ENCODE measurements at places on chromosomes 7 and 10.

DNA sequence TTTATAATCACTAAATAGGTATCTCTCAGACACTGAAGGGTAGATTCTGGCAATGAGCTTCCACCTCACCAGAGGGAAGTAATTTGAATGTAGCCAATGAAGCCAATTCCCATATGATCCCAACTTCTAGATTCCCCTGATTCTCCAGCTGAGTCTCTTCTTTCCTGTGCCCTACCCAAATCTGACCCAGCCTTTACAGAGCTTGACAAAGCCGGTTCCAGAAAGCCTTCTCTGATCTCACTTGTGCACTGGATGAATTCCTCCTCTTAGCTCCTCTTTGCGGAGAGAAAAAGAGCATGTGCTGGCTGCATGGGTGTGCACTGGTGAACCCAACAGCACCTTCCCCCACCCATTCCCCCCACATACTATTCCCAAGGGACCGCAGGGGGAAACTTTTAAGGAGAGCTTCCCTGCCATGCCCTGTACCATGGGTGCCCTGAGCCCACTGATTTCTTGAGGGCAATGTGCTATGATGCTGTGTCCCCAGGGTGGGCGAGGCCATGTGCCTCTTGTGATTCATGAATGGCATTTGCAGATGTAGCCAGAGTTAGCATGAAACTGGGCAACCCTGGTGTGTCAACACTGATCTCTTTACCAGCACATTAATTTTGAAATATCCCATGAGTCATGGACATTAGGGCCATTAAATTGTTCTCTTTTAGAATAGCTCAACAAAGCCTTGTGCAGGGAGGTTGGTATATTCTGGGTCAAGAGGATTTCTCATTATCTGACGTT lies 50.4 kb upstream of the PLEKHA1 start:
- no peak for DNase-seq

DNA sequence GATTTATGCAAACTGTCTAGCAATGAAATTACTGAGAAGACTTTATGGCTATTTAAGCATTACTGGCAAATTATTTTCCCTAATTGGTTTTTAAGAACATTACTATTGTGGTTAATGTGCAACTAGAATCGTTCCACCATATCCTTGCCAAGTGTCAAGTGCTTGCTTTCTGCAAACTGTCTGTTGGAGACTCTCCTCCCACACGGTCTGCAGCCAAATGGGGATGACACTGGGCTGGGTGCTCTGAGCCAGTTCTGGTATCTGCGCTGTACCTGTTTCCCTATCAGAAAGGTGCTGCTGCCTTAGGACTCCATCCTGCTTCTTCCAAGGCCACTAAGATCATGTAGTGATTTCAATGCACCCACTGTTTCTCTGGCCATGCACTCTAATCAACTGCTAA lies 110.4 kb downstream of the RAMP3 start:
- DNase-seq = no peak

- DNase-seq = no peak
Measured at GRCh38 chr10:59854571-59854970, 51.8 kb downstream of the CCDC6 start.

GRCh38 chr10:119315128-119316001 lies 108.0 kb downstream of the GRK5 start:
- peak; percentile 70 for DNase-seq

GRCh38 chr7:16399265-16399831 lies 22.0 kb downstream of the CRPPA start:
- no peak for DNase-seq

GRCh38 chr10:83820033-83820432 lies 319.3 kb upstream of the GHITM start:
- DNase-seq = no peak

GRCh38 chr10:28666751-28667467 lies 10.4 kb upstream of the BAMBI start:
- no peak for DNase-seq

GRCh38 chr10:44760513-44760912 lies 150.6 kb upstream of the TMEM72 start:
- DNase-seq = no peak

DNA sequence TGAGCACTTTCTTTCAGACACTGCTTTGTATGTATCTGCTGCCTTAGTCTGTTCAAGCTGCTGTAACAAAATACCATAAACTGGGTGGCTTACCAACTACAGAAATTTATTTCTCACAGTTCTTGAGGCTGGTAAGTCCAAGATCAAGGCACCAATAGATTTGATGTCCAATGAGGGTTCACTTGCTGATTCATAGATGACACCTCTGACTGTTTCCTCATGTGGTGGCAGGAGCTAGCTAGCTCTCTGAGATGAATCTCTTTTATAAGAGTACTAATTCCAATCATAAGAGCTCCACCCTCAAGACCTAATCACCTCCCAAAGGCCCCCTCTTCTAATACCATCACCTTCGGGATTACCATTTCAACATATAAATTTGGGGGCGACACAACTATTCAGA lies 76.6 kb upstream of the ADO start:
- no peak for DNase-seq

DNA sequence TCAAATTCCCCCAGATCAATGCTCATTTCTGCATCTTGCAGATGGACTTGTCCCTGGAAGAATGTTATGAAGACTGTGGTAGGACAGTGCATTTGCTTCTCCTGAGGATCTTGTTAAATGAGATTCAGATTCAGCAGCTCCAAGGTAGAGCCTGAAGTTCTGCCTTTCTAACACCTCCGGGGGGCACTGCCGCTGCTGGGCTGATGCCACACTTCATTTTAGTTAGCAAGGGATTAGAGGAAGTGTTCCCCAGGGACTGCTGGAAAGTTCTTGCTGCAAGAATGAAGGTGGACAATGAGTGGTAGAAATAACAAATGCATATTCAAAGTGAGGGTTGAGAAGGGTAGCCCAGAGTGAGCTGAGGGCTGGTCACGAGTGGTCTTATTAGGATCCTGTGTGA lies 434.3 kb upstream of the AKR1E2 start:
- no peak for DNase-seq

DNA sequence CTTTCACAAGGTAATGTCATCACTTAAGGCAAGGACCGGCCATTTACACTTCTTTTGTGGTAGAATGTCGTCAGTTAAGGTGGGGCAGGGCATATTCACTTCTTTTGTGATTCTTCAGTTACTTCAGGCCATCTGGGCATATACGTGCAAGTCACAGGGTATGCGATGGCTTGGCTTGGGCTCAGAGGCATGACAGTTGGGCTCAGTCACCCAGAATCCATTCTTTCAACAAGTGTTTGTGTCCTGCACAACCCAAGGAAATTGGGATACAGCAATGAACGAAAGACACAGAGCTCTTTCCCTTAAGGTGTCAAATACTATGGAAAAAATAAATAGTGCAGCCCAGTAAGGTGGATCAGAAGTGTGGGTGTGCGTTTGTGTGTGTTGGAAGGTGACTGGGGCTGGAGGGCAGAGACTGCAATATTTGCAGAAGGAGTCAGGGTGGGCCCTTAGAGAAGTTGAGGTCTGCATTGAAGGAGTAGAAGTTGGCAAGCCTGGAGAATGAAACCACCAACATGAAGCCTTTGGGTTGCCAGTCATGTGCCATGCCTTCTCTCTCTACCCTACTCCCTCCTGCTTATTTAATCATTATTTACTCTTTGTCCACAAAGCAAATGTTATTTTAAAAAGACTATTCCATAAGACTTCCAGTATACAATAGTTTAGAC lies 222.8 kb upstream of the PRKCQ start:
- DNase-seq = no peak

DNA sequence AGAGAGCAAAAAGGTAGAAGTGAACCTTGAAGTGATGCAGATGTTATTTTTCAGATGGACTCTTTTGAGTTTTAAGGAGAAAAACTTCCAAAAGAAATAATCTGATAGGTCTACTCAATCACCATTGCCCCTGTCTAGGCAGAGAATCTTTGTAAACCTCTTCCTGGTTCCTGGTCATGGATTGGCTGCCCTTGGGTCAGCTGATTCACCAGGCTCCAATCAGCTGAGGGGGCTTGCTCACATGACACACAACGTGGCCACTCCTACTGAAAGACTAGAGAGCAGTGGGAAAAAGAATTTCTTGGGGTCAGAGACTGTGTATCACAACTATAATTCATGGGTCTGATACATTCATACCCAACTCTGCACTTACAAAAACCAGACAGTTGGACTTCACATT lies 20.0 kb upstream of the JCAD start:
- DNase-seq = no peak

DNA sequence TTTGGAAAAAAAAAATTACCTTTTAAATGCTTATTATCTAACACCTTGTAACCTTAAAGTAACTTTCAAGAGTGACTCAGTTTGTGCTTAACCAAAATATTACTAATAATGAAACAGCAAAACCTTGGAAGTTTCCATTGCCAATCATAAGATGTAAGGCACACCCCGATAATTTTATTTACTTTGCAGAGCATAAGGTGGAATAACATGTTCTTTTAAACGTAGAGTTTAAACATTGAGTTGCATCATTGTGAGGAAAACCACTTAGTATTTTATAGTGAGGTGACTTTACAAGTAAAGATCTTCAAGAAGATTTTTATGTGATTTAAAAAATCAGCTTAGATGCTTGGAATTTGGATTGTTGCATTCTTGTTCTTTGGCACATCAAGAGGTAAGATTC lies at the start of gene PNLIPRP3:
PNLIPRP3 (plus strand) TSS at position 177 of the 400 bp plus-strand sequence; CDS start at position 343, 166 bp downstream.
- no peak for DNase-seq

DNA sequence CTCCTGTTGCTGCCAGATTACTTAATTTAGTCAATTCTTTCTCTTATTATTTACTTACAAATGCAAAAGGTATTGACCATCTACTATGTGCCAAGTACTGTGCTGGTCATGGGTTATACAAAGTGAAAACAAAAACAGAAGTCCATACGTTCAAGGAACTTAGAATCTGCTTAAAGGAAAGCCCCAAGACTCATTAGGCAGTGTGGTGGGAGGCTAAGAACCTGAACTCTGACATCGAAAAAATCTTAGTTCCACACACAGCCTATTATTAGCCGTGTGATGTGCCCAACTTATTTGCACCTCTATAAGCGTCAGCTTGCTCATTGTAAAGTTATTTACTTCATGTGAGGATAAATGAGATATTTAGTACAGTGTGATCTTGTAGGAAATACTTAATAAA lies 227.4 kb upstream of the SORCS1 start:
- no peak for DNase-seq

- no peak for DNase-seq
Measured at GRCh38 chr7:1219498-1219897, 13.2 kb upstream of the UNCX start.

DNA sequence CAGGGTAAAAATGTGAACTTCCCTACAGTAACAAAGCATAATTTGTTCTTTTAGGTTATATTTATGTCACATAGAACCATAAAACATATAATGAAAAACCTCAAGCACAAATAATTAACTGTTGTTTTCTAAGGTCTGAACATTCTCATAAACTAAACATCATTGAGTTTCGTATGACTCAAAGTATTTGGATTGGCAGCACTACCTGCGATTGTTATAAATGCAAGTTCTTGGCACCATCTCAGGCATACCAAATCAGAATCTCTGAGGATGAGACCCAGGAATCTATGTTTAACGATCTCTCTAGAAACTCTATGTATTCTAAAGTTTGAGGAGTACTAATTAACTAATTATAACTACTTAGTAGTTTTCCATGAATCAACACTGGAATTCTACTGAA lies 22.5 kb downstream of the ORC5 start:
- DNase-seq = no peak

DNA sequence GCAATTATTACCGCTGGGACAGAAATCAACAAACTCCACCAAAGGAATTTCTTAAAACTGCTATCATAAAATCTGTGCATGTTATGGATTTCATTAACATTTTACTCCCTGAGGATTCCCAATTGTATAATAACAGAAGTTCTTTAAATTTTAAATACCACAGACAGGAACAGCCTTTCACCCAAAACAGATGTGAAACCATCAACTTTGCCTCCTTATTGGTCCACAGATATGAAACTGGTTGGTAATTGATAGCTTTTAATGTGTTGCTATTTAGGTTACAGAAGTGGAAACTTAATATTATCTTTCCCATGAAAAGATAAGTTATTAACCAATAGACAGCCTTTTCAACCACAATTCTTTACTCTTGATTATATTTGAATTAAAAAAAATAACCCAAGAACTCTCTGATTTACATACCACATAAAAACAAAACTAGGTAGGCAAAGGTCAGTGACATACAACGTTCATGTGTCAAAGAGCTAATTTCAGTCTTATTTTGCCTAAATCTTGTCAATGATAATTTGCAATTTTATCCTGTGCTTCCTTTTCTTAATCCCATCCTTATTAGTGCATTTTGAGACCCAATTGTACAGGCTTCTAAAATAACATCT lies 90.0 kb downstream of the NRP1 start:
- no peak for DNase-seq

GRCh38 chr10:30752481-30752881 lies 122.9 kb upstream of the LYZL2 start:
- DNase-seq = no peak

DNA sequence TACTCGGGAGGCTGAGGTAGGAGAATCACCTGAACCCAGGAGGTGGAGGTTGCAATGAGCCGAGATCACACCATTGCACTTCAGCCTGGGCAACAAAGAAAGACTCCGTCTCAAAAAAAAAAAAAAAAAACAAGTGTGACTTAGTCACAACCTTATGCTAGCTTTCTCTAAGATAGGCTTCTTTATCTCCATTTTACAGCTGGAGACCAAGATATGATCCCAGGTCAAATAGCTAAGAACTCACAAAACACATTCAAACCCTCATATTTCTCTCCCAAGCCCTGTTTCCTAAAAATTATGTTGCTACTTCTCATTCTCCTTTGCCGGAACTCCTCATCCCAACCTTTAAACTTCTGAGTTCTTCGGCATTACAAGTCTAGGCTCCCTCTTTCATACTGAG lies 13.0 kb upstream of the DHTKD1 start:
- no peak for DNase-seq

DNA sequence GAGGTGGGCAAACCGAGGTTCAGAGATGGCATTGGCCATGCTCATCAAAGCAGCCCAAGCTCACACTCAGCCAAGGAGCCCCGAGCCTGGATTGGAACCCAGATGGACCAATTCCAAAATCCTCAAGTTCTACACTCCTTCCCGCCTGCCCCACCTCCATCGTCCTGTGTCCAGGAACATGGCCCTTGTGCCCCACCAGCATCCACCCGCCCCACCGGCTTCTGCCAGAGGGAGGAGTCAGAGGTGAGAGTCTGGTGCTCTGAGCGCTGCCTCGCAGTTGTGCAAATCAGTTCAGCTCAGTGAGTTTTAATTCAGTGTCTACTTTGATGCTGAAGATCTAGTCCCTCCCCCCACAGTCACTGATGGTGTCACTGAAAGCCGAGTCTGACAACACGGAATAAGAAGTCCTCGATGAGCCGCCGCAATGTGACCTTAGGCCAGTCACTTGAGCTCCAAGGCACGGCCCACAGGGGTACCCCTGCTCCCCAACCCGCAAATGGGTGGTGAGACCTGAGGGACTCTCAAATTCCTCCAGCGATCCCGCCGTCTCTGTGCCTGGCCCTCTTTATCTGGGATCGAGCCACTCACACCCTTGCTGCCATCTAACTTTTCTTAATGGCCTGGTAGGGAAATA lies 26.3 kb downstream of the PRKAG2 start:
- DNase-seq = no peak
